ENCODE measurements at places on chromosomes 7 and 10.

DNA sequence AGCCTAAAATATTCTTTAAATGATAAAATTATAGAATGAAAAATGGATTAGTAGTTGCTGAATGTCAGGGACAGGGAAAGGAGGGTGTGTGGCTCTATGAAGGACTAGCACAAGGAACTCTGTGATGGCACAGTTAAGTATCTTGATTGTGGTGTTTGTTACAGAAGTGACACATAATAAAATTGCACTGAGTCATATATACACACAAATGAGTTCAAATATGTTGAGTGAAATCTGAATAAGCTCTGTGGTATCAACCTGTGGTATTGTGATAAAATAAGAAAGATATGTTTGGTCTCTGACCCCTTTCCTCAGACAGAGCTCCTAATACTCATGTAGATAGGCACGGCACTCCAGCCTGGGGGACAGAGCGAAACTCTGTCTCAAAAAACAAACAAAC is 181.5 kb upstream of the TRIM24 start:
- no peak for DNase-seq

- no peak for DNase-seq
These were observed 83.8 kb downstream of the DLG5 start for GRCh38 chr10:77842652-77843212.

DNA sequence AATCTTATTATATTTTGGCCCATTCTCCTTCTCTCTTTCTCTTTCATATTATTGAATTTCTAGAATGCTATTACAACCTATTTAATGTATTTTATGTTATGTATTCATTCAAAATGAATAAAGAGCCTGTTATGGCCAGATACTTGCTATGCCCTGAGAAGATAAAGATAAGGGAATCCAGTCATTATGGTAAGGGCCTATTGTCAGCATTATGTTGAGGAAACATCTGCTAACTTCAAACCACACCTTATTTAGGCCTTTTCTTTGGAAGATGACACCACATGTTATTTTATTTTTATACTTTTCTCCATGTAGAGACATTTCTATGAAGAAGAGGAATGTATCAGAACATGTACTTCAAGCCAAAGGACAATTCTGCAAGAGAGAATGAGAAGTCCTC is 60.5 kb upstream of the MPP7 start:
- no peak for DNase-seq

DNA sequence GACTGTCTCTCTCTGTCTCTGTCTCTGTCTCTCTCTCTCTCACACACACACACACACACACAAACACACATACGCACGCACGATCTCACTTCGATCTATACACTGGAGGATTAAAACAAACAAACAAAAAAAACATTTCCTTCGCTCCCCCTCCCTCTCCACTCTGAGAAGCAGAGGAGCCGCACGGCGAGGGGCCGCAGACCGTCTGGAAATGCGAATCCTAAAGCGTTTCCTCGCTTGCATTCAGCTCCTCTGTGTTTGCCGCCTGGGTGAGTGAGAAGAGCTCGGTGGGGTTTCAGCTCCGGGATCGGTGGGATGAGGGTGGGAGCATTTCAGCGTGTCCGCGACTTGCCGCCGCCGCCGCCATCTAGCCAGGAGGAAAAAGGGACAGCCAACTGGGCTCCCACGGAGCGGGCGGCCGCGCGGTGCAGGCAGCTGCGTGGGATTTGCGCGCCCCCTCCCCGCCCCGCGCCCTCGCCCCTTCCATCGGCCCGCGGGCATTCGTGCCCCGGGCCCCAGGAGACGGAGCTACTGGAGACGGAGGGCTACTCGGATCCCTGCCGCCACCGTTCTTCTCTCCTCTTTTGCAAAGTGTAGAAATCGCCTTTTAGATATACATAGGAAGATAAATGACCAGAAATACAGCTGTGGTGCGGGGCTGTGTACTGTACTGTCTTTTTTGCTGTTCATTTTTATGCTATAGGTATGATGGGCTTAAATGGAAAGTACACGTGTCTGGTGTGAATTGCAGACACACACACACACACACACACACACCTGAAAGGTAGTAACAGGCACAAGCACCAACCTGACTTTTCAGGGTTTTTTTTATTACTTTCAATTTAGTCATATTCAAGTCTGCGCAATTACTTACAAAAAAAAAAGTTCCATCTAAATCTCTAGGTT is 581 bp downstream of the PTPRZ1 start:
- no peak for DNase-seq

DNA sequence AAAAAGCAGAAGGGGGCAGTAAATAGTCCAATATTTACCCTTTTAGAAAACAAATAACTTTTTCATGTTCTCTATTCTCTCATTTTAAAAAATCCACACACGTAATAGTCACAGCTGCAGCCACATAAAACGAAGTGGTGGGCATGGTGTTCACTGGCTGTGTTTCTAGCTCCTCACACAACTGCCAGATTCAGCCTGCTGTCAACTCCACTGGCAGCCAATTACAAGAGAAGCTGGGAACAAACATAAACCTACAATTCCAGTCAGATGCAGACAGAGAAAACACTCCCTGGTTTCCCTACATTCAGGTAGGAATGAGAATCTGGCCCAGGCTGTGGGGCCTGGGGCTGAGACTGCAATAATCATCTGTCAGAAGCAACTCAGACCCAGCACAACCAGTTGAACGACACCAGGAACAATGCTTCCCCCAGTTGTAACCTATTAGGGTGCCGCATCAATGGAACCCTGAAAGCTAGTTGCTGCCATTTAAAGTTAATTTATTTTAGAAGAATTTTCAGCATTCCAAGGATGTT is 29.1 kb downstream of the ERCC6 start:
- DNase-seq, result no peak

GRCh38 chr10:44955413-44956070 is 4.1 kb upstream of the RASSF4 start:
- no peak for DNase-seq

DNA sequence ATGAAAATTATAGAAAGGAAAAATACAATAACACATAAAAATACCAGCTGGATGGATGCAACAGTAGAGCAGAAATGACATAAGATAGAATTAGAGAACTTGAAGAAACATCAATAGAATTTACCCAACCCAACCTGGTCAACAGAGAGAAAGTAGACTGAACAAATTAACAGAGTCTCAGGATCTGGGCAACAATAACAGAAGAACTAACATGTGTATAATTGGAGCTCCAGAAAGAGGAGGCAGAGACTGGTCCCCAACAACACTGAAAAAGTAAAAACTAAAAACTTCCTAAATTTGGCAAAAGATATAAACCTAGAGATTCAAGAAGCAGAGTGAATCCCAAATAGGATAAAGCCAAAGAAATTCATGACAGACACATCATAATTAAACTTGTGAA is 458.8 kb downstream of the RPS24 start:
- DNase-seq, result no peak

GRCh38 chr10:117944676-117945447 is 101.9 kb downstream of the RAB11FIP2 start:
- DNase-seq, result no peak

GRCh38 chr10:112721080-112721698 is 228.9 kb upstream of the TCF7L2 start:
- peak; percentile 62 for DNase-seq

- no peak for DNase-seq
These were observed 68.8 kb upstream of the WDR11 start for GRCh38 chr10:120782336-120782735.

- DNase-seq, result no peak
These were observed 4.2 kb upstream of the CREB3L2 start for GRCh38 chr7:138006106-138006505.

- no peak for DNase-seq
These were observed 171.7 kb downstream of the LSM5 start for GRCh38 chr7:32318300-32319011.

DNA sequence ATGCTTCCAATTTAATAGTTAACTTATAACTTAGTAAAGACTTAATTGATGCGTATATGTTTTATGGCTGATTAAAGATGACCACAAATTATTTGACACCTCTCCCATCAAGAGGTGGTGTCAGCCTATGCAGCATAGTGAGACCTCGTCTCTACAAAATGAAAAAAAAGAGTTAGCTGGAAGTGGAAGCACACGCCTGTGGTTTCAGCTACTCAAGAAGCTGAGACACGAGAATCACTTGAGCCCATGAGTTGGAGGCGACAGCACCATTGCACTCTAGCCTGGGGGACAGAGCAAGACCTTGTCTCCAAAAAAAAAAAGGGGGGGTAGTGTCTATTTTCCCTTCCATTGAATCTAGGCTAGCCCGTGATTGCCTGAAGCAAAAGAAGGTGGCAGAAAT is 99.1 kb upstream of the ABI1 start:
- DNase-seq, result no peak

- no peak for DNase-seq
These were observed 13.2 kb upstream of the CCDC172 start for GRCh38 chr10:116311016-116311415.

GRCh38 chr7:154857728-154858681 is 144.9 kb downstream of the PAXIP1 start:
- DNase-seq, result no peak

DNA sequence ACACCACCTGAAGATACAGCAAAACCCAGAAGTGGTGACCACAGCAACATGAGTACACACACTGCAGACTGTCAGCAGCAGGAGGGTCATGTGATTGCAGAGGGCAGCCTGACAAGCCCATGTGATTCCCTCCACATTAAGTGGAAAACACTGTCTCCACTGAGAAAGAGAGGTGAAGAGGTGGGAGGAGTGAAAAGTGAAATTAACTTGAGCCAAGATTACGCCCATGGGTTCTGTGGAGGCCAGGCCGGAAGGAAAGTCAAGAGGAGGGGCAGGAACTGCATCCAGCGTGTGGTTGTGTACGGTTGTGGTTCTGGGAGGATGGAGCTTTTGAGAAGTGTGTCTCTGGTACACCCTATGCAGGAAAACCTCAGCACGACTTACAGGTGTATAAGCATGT is 138.5 kb downstream of the PLXNA4 start:
- DNase-seq, result no peak

All from NAMALWA (cell line).